ENCODE measurements at places on chromosomes 16 and 17.

DNA sequence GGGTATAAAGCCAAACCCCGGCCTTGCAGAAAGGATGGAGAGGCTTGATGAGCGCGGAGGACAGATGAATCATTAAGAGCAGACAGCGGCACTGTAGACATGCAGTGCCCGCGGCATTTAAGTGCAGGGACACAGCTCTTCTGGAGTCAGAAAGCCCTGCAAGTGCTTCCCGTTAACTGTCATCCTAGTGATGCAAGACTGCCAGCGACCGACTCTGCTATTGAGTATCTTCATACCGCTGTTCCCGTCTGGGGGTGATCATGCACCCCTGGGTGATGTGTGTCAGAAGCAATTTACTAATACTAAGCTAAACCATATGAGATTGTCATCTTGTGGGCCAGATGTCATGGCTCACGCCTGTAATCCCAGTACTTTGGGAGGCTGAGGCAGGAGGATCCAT is 101.0 kb downstream of the ABCC6 start:
- DNase-seq = no peak

DNA sequence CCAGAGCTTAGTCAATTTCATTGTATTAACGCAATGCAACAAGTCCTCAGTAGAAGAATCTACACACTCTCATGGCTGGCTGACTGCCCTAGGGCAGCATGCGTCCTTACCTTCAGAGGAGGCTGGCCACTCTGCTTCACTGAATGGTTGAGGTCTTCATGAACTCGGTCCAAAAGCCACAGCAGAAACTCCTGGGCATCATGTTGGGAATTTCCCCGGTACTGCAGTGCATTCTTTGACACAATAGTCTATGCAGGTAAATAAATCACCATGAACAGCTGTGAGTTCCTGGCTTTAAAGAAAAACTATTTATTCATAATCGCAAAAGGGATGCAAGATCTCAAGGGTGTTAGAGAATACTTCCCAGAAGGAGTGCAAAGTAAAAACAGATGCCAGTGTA is 41.3 kb downstream of the USP31 start:
- DNase-seq = no peak

DNA sequence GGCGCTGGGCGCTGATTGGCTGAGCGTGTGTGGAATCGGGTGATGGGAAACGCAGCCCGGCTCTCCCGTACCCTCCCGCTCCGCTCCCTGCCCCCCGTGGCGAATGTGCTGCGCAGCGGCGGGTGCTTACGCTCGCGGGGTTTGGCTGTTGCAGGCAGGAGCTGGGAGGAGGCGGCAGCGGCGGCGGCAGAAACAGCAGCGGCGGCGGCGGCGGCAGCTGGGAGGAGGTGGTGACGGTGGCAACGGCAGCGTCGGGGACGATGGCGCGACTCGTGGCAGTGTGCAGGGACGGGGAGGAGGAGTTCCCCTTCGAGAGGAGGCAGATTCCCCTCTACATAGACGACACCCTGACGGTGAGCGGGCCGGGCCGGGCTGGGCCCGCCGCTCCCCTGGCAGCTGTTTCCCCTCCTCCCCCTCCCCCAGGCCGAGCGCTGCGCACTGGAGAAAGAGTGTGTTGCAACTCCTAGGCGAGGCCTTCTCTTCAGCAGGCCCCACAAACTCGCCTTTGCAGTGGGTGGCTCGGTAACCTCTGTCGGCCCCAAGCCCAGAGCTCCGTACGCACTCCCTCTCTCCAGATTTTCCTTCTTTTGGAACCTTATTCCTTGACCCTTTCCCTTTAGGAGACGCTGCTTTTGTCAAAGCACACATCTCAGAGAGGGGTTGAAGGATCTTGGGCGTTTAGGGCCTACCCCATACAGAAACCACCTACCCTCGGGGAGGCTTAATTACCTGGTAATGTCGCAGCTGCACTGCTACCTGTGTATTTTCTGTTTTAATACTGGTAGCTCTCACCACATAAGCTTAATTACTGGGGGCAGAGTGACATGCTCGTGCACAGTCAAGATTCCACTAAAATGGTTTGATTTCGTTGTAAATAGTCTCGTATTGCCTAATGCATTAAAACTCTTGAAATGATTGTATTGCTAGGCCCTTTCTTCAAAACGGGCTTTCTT is 1.0 kb downstream of the GGNBP2 start:
- DNase-seq = peak; percentile 94

- no peak for DNase-seq
Measured at GRCh38 chr17:18921485-18921884, 30.5 kb upstream of the SLC5A10 start.

- no peak for DNase-seq
Measured at GRCh38 chr17:30579610-30580315, 102.6 kb downstream of the GOSR1 start.

- DNase-seq = no peak
Measured at GRCh38 chr17:14373614-14374259, 72.9 kb downstream of the HS3ST3B1 start.

DNA sequence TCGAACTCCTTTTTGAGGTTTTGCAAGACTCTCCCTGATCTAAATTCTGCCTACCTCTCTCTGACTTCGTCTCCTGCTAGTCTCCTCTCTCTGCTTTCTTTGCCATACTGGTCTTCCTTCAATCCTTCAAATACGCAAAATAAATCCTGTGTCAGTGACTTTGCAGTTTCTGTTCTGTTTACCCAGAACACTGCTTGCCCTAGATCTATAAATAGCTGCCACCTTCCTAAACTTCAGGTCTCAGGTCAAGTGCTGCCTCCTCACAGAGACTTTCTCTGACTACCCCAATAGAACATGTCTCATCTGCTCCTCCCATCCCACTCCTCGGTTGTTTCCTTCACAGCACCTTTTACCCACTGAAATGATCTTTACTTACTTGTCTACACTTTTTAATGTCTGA is 78.9 kb downstream of the TRIM37 start:
- DNase-seq = no peak

DNA sequence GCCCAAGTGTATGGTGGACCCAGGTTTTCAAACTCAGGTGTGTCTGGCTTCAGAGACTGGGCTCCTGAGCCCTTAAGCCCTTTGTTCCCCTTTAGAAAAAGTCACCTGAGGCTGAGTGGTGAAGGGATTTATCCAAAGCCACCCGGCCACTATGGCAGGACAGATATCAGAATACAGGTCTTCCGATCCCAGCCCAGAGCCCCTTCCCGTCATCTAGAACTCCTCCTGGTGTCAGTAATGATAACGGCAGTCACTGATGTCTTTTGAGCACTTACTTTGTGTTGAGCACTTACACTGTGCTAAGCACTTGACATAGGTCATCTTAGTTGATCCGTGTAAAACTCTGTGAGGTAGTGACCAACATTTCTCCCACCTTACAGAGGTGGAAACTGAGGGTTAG is 16.6 kb downstream of the NOD2 start:
- no peak for DNase-seq

DNA sequence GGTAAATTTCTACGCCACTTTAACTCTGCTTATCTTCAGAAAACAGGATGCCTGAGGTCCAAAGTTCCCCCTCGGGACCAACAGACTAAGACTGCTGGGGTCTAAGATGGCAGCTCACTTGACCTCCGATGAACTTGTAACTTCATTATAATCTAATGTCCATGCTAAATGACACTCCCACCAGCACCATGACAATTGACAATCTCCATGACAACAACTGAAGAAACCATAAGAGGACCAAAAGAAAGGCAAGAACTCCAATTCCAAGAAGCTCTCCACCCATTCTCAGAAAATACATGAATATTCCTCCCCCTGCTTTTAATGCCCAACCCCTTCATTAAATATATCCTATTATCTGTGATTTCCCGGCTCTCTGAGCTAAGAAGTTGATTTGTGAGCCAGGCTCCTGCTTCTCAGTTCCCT is 7.5 kb downstream of the CCL4 start:
- no peak for DNase-seq

GRCh38 chr17:12421077-12421476 is 244.6 kb upstream of the MYOCD start:
- no peak for DNase-seq

DNA sequence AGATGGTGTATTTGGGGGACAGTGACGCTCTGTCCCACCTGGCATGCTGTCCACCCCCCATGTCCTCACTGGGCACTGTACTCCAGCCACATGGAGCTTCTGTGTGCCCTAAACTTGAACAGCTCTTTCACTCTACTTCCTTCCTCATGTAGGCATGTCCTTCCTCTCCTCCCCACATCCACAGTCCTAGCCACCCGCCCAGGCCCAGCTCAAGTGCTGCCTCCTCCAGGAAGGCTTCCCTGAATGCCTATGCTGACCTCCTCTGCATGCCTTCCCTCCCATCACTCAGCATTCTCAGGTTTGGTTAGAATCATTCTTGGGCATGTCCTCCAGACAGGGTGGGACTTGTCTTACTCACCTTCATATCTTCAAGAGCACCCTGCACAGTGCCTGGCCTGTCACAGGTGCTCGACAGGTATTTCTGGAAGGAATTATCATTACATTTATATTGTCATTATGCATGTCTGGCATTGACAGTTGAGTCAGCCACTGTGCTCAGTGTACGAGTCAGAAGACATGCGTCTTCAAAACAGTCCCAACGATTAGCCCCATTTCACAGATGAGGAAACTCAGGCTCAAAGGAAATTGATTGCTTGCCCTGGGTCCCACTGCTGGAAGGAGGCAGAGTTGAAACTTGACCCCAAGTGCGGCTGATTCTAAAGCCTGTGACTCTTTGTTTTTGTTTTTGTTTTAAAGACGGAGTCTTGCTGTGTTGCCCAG is 42.1 kb upstream of the TOB1 start:
- DNase-seq = no peak

GRCh38 chr16:83143788-83144187 is 517.0 kb downstream of the CDH13 start:
- DNase-seq = no peak

DNA sequence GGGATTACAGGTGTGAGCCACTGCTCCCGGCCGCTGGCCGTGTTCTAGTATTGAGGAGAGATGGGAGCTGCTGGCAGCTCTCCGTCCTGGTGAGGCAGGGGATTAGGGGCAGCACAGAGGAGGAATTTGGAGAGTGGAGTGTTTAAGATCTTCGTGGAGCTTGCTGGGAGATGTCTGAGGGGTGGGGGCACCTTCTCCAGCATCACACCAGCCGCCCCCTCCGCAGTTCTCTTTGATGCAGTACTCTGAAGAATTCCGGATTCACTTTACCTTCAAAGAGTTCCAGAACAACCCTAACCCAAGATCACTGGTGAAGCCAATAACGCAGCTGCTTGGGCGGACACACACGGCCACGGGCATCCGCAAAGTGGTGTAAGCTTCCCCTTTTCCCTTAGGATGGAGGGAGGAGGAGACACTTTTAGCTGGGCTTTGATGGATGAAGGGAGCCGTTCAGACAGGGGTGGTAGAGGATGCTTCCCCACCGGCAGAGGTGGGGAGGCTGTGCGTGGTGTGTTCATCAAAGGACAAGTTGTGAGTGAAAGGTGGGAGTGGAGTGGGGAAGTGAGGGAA is 11.9 kb downstream of the ITGAM start:
- no peak for DNase-seq

- DNase-seq = no peak
Measured at GRCh38 chr17:37725021-37725595, 19.8 kb downstream of the HNF1B start.

DNA sequence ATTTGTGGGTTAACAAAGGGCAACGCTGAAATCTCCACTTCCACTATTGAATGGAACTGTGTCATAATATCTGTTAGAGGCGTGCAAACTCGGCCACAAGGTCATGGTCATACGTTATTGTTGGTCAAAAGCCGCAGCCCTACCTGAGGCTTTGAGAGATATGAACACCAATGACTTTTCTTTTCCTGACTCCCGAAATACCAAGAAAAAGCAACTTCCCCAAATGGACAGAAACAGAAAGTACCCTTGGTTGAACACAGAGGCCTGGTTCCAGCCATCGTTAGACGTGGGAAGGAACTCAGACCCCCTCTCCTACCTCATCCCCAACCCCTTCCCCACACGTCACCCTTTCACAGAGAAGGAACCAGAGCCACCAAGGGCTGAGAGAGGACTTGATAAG is 1.4 kb upstream of the PIK3R5 start:
- no peak for DNase-seq

GRCh38 chr16:2196162-2196980 is at the start of gene CASKIN1:
Gene CASKIN1, minus strand, starts transcription at chr16:2196605. Its CDS starts 173 bp downstream, at chr16:2196432.
- DNase-seq = no peak

DNA sequence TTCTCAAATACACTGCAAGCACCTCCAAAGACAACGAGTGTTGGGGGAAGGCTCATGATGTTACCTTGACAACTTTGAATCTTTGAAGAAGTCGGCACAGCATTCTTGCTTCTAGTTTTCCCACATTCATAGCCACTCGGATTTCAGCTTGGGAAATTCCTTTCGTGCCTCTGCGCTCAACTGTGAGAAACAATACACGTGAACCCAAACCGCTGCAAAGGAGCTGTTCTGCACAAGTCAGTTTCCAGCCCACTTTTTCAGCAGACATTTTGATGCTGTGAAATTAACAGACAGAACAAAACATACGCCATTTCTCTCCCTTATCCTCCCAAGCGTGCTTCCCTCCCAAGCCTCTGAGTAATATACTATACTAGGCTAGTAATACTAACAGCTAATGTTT is 41.2 kb downstream of the GTF3C1 start:
- DNase-seq = no peak

- no peak for DNase-seq
Measured at GRCh38 chr16:23745263-23745662, 9.6 kb upstream of the CHP2 start.

GRCh38 chr17:29567554-29568330 is 759 bp upstream of the TP53I13 start:
- no peak for DNase-seq

DNA sequence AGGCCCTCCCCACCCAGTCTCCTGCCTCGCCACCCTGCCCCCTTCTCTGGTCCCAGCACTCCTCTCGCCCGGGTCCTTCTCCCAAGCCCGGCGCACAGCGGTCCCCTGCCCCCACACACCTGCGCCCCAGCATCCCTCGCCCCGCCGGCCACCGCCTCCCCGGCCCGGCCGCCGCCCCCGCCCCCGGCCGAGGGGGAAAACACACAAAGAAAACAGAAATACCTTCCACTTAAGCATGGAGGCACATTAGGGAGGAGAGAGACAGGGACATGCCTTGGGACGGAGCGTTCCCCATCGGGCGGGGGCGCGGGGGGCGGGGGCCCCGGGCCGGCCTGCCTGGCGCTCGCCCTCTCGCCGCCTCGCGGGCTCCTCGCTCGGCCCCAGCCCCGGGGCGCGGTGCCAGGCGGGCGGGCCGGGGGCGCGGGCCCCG is 326 bp downstream of the SRCIN1 start:
- no peak for DNase-seq

- DNase-seq = no peak
Measured at GRCh38 chr16:81686391-81687130, 92.5 kb upstream of the PLCG2 start.

- no peak for DNase-seq
Measured at GRCh38 chr16:12315330-12316136, 339.0 kb downstream of the SNX29 start.

DNA sequence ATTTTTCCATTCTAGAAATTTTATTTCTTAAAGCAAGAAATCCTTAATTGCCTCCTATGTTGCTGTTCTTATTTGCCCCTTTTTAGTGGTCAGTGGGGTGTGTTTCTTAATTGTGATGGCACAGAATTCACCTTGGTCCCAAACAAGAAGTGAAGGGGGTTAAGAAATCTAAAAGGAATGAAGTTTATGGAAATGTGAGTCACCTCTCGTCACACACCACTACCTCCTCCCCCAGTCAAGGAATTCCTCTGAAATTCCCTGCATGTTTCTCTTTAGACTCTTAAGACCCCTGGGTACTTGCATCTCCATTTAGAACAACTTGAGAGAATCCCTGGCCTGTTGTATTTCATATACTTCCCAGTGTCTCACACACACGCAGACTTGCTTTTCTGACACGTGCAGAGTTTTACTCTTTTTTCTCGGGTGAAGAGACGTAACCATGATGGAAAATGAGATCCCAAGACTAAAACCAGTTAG is 247.4 kb downstream of the PRKCA start:
- no peak for DNase-seq

- DNase-seq = no peak
Measured at GRCh38 chr16:15843635-15844279, 13.1 kb downstream of the MYH11 start.

Measured in stimulated activated CD8-positive, alpha-beta memory T cell treated with anti-CD3 and anti-CD28 coated beads, Interleukin-4, amount 100 ng/mL, for 1 hour (primary cell).